ENCODE measurements at places on chromosomes 16 and 17. TPM values are rescaled to one million over a fixed set of nuclear protein-coding genes. Genes with fewer than 3 reads are reported as not detected.

Gene CARD14
- total RNA-seq = 1.3 TPM

Gene CDK3
- total RNA-seq = 10.1 TPM

Gene TNRC6C
- total RNA-seq = 13.2 TPM

Gene TMEM98
- 111 TPM for total RNA-seq

Gene C16orf54
- 1.6 TPM for total RNA-seq

Gene KRTAP2-1
- total RNA-seq = not detected

Gene ACD
- total RNA-seq = 9.7 TPM

Gene SLC2A4
- 1.4 TPM for total RNA-seq

Gene GRB7
- total RNA-seq = 18.2 TPM

Gene REXO5
- 4.9 TPM for total RNA-seq

Measured in left colon (tissue), 2 donors.